BJ (cell line): ENCODE measurements at places on chromosomes 1 and 21. TPM values are rescaled to one million over a fixed set of nuclear protein-coding genes. Genes with fewer than 3 reads are reported as not detected.

- DNase-seq, result no peak
Observed at GRCh38 chr1:72197786-72198185, 84.6 kb downstream of the NEGR1 start.

CCDC18 gene
- polyA plus RNA-seq, result 2.6 and 3.7 TPM in 2 replicates

AGMAT gene
- 1.1 and 1.2 TPM in 2 replicates for polyA plus RNA-seq

IL19 gene
- not detected in 2 replicates for polyA plus RNA-seq

- DNase-seq, result no peak
Observed at GRCh38 chr1:10295481-10296085, 85.2 kb downstream of the KIF1B start.
